ENCODE measurements at places on chromosomes 5 and 9.
A peak's percentile ranks its signal among the peaks of the same experiment; 100 is the strongest.

- DNase-seq: peak; percentile 47
These were observed 11.6 kb upstream of the NKD2 start for GRCh38 chr5:997001-997474.

DNA sequence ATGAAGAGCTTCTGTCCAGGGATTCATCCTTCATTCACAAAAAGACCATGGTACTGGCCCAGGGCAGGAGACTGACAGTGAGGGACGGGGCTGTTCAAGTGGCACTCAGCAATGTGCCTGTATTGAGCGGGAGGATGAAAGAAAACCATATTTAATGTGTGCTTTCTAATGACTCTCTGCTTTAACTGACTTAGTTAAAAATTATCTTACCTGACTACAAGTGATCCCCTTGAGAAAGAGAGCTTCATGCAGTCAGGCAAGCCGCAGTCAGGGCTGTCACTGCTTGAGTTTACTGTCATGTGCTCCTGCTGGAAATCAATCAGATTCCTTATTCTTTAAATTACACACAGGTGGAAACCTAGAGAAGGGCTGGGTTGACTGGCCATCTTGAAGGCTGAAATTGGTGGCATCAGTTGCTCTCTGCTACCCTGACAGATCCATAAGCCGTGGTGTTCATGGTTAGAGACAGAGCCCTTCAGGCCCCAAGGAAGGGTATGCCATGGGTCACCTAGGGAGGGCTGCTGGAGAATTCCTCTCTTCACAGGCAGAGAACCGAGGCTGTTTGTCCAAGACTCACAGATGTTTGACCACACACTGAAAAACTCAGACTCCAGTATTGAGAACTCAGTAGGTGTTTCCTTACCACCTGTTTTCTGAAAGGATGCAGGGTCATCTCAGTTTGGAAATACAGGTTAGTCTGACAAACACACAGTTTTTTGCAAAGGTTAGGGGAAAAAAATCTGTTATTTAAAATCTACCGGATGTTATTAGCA, 70.9 kb downstream of the TRIO start:
- DNase-seq: peak; percentile 81

DNA sequence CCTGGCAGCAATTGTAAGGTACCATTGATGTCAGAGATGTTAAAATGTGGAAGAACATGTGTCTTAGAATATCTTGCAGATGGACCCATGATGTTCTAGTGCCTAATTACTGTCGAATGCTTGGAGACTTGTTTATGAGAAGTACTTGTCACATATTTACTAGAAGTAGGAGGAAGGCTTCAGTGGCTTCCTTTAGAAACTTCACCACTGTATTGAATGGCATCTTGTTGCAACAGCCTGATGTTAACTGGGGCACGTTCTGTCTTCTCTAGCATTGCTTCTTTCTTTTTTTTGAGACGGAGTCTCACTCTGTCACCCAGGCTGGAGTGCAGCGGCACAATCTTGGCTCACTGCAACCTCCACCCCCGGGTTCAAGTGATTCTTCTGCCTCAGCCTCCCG, 16.5 kb downstream of the UGCG start:
- no peak for DNase-seq

- DNase-seq: peak; percentile 92
These were observed 487.2 kb upstream of the ST8SIA4 start for GRCh38 chr5:101390151-101390908.

DNA sequence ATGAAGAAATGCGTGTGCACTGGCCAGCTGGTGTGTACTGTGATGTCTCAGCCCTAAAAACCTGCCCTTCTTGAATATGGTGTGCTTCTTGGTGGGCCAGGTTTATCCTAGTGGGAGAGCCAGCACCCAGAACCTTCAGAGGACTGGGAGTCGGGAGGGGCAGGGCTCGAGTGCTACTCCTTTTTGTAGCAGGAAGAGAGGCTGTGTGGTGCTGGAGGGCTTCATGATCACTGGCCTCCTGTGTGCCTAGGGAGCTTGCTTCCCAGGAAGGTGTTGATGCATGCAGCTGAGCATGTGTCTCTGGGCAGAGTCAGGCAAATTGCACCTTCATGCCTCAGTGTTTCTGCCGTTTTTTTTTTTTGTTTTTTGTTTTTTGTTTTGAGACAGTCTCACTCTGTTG, 20.0 kb downstream of the PHF2 start:
- no peak for DNase-seq

DNA sequence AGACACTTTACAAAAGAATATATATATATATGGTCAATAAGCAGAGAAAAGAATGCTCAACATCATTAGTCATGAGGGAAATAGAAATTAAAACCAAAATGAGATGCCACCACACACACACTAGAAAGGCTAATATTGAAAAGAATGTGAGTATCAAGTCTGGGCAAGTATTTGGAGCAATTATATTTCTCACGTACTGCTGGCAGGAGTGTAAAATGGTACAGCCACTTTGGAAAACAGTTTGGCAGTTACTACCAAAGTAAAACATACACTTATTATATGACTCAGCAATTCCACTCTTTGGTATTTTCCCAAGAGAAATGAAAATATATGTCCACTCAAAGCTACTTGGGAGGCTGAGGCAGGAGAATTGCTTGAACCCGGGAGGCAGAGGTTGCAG, 29.8 kb downstream of the NEUROG1 start:
- DNase-seq: no peak

- no peak for DNase-seq
These were observed 45.5 kb downstream of the ECPAS start for GRCh38 chr9:111438541-111439235.

- DNase-seq: peak; percentile 7
These were observed 116.7 kb downstream of the GOLPH3 start for GRCh38 chr5:32057187-32058096.

GRCh38 chr5:40798012-40798800, at the start of gene PRKAA1:
PRKAA1 (minus strand) TSS chr5:40798374; CDS start chr5:40798189, 185 bp downstream.
- peak; percentile 89 for DNase-seq

DNA sequence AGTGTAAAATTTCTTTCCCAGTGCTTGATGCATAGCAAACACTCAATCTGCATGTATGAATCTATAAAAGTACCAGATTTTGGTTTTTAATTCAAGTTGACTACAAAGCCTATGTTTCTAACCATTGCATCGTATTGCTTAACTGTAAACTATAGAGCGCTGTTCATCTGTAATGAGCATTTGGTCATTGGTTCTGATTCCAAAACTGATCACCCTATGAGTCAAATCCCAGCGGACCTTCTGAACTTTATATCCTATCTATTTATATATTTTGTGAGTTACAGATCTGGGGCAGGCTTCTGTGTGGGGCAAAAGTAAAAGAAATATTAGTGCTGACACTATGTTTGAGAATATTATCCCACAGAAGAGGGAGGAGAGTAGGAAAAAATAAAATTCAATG, 305.7 kb upstream of the TNC start:
- DNase-seq: no peak

DNA sequence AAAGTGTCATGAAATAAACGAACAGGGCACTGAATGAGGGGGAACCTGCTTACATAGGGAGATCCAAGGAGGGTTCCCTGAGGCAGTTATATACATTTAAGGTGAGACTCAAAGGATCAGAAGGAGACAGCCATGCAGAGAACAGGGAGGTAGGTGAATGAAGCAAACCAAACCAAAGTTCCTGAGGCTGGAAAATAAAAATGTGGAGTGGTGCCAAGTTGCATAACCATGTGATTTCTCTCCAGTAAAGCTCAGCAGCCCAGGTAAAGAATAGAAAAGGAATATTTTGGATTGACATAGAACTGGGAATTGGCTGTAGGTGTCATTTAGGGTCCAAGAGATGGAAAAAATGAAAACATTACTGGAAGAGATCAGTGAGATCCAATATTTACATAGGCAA, 110.7 kb downstream of the CAAP1 start:
- no peak for DNase-seq

DNA sequence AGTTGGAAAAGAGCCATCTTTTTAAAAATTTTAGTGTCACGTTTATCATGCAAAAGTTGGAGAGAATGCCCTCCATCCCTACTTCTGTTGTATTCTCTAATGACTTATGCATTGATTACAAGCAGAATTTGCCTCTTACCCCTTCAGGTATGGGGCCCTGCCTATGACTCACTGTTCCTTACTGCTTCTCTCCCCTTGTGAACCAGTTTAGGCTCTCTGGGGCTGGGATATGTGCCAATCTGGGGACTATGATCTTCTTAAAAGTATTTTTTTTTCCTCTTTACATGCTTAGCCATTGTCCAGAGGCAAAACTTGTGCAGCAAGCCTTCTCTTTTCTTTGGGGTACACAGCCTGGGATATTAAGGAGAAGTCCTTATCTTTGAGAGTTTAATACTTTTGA, 37.4 kb downstream of the CAMK4 start:
- no peak for DNase-seq

GRCh38 chr5:29550523-29550922, 1643.0 kb upstream of the CDH6 start:
- no peak for DNase-seq

- DNase-seq: no peak
These were observed 23.2 kb downstream of the GLRX start for GRCh38 chr5:95799191-95799835.

DNA sequence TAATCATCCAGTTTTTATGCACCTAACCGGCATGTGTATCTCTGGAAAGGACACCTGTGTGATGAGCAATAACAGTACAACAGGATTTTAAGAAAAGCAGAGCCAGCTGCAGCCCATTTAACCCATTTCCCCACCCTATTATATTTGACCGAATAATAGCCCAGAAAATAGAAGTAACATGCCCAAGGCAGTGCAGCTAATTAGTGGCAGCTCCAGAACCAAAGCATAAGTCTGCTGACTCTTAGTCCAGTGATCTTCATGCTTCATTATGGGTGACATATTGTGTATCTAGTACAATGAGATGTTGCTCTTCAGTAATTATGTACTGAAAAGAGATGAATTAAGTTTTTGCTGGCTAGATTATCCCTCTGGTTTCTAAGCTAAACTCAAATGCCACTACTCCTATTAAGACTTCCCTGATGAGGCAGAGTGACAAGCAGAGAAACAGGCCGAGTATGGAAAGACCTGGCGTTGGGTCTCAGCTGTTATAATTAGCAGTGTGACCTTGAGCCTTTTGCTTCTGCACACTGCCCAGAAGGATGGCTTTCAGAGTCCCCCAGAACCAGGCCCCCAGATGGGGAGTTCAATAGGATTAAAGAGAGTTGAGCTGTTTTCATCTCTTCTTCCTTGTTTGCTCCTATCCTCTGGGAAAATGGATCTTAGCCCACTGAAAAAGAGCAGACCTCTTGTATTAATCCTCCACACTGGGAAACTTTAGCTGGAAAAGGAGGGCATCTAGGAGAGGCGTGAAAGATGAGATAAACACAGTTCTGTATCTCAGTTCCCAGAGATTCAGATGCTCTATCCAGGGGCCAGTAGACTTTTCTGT, 10.8 kb upstream of the C1QTNF3 start:
- no peak for DNase-seq

GRCh38 chr5:33330992-33331391, 109.8 kb upstream of the TARS1 start:
- no peak for DNase-seq

DNA sequence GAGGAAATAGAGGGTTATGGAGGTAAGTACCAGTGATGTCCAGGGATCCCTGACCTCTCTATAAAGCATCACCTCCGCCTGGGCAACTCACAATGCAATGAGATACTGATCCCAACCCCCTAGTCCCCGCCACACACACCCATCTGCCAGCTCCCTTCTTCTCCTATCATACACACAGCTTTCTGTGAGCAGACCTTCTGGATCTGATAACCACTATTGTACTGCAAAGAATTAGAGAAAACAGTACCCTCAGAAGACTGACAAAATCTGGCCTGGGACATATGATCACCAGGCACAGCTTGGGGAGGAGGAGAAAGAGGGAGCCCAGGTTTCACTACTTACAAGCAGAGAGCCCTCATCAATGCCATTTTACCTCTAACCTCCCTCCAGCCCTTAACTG, 249.0 kb downstream of the SEC61B start:
- DNase-seq: no peak

GRCh38 chr5:3384531-3384930, 211.1 kb upstream of the IRX1 start:
- DNase-seq: no peak

GRCh38 chr9:23011669-23012068, 565.0 kb downstream of the DMRTA1 start:
- DNase-seq: no peak

GRCh38 chr5:139985733-139986132, 57.4 kb downstream of the NRG2 start:
- DNase-seq: peak; percentile 12

GRCh38 chr5:108953940-108954339, 206.2 kb downstream of the FER start:
- no peak for DNase-seq

- no peak for DNase-seq
These were observed 72.5 kb upstream of the PANK3 start for GRCh38 chr5:168651648-168652047.

- DNase-seq: no peak
These were observed 76.7 kb downstream of the TRIM32 start for GRCh38 chr9:116763770-116764169.

GRCh38 chr5:134007581-134008265, 2.9 kb upstream of the VDAC1 start:
- no peak for DNase-seq

DNA sequence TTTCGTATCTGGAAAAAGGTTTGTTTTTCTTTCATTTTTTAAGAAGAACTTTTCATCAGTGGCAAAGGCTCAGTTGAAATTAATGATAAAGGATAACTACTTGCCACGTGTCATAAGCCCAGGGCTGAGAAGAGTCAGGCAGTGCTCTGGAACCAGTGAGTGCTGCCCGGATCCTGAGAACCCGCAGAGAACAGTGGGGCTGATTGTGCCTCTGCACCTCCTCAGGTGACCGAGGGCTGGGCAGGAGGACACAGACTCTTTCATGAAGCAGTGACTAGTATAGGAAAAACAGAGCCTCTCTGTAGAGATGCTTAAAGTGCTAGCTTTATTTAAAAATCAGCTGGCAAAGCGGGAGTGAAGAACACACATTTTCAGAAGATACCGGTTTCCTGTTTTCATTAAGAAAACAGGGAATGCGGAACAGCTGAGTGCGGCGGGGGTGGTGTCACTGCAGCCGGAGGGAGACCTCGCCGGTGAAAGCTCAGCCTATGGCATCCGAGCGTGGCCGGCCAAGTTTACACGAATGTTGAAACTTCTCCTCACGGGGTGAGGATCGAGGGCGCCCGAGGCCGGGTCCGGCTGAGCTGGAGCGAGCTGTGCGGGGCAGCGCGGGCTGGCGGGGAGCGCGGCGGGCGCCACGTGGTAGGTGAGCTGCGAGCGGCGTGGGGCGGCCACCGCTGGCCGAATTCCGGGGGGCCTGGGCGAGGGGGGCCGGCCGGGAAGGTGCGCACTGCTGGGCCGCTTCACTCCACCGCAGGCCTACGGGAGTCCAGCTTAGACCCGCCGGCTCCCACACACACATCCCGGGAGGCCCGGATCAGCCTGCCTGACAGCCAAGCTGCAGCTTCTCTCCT, 134.7 kb upstream of the DMRT1 start:
- DNase-seq: peak; percentile 56

GRCh38 chr9:77457916-77458592, 190.1 kb downstream of the GNA14 start:
- peak; percentile 83 for DNase-seq

DNA sequence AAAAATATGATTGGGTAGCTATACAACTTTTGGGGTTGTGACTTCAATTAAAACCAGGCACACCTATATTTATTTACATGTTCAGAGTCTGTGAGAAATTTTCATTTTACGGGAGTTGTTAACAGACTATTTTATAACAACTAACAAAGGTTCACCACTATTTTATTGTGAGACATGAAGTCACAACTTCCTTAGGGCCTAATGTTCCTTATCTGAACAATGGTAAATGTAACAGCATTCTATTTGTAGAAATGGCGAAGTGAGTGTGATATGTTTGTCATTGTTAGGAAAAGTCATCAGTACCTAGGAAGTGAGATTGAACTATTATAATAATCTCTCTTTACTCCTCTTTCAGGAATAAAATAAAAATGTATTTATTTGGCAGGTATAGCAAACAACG, 67.4 kb downstream of the CSNK1G3 start:
- DNase-seq: no peak

All from DMS53 (cell line).